ENCODE measurements at places on chromosomes 3 and 15.

DNA sequence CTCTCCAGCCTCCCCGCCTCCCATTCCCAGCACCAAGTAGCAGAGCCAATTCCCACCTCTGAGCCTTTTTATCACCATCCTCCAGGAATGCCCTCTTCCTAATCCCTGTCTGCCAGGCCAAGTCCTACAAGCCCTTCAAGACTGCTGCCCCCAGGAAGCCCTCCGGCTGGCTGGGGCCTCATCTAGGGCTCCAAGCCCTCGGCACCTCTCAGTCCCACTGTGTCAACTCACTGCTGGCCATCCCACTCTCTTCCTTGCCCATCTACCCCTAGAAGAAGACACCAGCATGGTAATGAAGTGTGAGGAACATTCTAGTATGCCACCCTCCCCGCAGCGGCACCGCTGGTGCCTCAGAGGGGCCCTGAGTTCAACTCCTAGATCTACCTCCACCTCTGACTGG is 10.0 kb upstream of the GRIP2 start:
- DNase-seq: no peak

DNA sequence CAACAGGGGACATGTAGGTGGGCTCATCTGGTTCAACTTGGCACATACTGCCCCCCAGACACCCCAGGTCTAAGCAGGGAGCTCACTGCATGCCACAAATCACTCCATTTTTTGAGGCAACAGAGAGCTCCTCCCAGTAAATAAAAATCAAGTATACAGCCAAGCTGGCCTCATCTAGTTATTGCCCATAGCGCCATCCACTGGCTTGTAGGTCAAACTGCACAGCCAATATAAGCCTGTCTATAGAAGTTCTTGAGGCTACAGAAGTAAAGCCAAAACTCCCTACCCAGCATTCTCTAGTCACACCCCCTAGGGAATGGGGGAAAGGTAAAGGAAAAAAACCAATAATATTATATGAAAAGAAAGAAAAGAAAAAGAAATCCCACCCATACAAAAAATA is 453.7 kb downstream of the ZNF385D start:
- no peak for DNase-seq

GRCh38 chr15:65411465-65412071 is 11.2 kb downstream of the IGDCC4 start:
- DNase-seq: no peak

GRCh38 chr15:42107473-42107872 is 13.1 kb upstream of the PLA2G4D start:
- DNase-seq: no peak

DNA sequence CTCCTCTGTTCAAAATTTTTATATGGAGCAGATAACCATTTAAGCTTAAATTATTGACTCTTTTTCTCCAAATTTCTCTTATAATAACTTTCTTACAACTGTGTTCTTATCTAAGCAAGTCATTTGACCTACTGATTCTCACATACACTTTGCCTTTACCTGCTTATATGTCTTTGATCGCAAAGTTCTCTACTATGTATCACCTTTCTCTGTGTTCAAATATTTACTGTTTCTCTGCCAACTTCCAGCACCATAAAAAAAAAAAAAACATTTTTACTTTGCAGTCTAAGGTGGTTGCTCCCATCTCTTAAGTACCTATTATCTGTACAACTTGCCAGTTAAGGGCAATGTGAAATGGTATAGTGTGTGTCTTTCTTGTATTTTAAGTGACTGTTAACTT is 100.8 kb upstream of the DPH6 start:
- DNase-seq: no peak

- no peak for DNase-seq
Measured at GRCh38 chr3:107959550-107960154, 131.2 kb downstream of the CD47 start.

DNA sequence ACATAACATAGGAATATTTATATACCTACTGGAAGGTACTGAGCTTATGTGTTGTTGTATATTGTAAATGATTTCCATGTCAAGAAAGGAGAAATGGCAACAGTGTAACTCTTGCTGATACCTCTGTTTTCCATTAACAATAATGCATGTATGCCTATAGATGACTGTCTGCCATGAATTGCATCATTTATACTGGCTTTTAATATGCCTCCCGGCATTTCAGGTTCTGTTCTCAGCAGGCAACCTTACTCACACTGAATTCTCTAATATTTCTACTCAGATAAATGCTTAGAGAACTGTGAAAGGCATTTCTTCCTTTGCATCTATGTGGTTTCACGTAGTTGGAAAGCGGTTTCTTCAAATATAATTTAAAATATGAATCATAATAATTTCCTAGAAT is 41.8 kb downstream of the LEKR1 start:
- no peak for DNase-seq

DNA sequence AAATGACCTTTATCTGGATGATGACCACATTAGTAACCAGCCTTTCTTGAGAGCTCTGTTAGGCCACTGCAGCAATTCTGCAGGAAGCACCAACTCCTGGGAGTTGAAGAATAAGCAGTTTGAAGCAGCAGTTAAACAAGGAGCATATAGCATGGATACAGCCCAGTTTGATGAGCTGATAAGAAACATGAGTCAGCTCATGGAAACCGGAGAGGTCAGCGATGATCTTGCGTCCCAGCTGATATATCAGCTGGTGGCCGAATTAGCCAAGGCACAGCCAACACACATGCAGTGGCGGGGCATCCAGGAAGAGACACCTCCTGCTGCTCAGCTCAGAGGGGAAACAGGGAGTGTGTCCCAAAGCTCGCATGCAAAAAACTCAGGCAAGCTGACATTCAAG is 252.8 kb upstream of the GOLGA6L4 start:
- DNase-seq: no peak

DNA sequence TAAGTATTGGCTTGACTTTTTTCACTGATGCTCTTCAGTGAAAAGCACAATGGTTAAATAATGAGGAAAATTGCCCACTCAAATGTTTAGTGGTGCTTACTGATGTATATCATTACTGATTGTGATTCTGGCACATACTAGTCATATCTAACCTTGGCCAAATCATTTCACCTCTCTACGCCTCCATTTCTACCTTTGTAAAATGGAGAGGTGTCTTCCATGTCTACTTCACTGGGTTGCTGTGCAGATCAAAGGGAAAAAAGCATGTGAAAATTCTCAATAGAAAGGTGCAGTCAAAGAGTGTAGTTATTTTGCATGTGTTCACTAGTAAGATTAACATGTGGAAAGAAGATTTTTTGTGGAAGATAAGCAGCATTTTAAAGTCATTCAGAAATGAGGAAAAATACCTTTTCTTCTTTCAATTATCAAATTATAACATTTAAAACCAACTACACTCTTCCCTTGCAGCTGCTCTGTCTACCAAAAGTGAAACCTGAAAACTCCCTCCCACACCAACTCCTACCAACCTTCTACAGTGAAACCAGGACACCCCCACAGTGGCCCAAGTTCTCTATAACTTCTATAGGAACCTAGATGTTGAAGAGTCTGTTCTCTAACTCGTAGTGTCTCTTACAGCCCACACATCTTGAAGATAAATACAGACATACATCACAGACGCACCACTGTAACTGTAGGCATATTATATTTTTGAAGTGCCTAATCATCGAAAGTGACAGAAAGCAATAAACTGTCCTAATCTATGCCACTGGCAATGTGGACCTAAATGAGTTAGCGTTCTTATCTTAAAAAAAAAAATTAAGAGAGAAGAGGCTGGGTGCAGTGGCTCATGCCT is 1.4 kb downstream of the CD200R1 start:
- no peak for DNase-seq

GRCh38 chr15:59688423-59688781 is 718 bp downstream of the BNIP2 start:
- DNase-seq: no peak

DNA sequence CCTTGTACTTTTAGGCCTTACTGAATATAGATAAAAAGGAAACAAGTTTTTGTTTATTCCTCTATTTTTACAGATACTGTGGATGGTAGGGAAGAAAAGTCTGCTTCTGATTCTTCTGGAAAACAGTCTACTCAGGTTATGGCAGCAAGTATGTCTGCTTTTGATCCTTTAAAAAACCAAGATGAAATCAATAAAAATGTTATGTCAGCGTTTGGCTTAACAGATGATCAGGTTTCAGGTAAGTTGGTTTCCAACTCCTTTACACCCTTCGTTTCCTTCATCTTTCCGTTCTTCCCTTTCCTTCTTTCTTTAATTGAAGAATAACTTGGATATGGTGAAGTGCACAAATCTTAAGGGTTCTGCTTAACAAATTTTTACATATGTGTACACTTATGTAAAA is 23.1 kb downstream of the TFG start:
- DNase-seq: no peak

DNA sequence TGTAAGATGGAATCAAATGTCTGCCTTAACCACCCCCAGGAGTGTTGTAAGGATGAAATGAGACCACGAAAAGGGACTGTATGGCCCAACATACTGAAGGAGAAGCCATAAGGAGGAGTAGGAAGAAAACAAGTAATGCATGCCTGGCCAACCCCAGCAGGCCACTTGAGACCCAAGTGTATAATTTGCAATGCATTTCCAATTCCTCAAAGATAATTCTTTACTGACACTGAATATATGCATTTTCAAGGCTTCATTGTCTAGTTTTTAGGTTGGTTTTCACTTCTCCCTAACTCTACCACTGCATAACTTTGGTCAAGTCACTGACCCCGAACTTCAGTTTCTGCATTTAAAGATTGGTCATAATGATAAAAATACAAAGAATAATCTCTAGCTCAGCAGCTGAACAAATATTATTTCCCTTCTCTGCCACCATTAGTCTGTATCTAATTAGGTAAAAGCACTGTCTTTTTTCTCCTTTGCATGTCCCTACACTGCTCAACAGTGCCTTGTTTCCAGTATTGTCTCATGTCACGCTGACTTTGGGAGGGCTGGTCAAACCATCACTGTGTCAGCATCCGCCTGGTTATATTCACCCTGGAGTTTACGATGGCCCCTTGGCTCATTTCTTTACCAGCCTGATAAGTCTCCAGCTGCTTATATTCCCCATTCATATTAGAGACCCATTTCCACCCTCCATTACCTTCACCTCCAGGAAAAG is 378.6 kb downstream of the NTRK3 start:
- DNase-seq: no peak

GRCh38 chr3:8201886-8202285 is 299.7 kb upstream of the LMCD1 start:
- no peak for DNase-seq

- DNase-seq: no peak
Measured at GRCh38 chr3:69683082-69683806, 56.0 kb upstream of the MITF start.

DNA sequence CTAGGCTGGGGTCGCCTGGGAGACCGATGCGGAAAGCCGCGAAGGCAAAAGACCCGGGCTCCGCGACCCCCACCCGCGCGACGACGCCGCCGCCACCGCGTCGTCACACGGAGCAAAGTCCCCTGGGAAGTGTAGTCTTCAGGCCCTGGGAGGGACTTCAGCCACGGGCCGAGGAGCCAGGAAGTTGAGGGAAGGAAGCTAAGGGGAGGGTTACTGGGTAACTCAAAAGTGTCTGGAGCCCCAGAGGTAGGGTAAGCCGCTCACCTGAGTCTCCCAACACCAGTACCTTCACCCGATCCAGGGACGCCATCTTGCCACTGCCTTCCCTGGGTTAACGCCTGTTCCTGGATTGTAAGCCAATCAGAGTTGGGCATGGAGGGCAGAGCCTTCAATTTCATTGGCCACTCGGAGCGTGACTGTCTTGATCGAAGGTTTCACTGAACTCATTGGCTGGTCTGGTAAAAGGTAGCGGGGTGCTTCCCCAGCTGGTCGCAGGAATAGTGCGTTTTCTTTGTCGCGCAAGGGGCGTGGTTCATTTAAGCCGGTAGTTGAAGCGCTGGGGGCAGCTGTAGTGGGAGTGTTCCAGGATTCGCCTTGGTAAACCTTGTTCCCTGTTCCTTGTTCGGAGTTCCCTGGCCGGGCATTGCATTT is at the start of the genes GTF2E1 and RABL3:
TSS of gene GTF2E1 (plus strand) at position 547 of the 651 bp plus-strand sequence. CDS start 7,809 bp downstream, outside the sequence.
TSS of gene RABL3 (minus strand) at position 319 of the 651 bp plus-strand sequence. CDS start at position 310, 9 bp downstream.
- DNase-seq: peak; percentile 96

DNA sequence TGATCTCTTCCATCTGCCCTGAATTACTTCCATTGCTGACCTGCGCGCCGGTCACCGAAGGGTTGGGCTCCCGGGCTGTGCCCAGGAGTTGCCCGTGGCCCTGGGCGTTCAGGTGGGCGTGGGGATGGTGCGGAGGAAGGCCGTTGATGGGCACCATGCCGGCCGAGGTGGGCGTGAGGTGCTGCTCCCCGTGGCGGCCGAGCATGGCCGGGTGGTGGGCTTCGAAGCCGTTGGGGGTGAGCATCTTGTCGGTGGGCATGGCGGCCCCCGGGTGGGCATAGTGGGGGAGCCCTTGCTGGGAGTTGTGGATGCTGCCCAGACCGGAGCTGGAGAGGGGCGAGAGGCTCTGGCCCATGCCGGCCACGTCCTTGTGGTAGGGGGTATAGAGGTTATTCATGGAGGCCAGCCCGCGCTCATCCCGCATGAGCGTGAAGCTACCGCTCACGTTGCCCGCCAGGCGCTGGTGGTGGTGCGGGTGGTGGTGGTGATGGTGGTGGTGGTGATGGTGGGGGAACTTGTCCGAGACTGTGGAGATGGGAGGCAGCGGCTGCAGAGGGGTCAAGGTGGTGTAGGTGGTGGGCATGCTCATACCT is 1.0 kb downstream of the ONECUT1 start:
- DNase-seq: no peak

DNA sequence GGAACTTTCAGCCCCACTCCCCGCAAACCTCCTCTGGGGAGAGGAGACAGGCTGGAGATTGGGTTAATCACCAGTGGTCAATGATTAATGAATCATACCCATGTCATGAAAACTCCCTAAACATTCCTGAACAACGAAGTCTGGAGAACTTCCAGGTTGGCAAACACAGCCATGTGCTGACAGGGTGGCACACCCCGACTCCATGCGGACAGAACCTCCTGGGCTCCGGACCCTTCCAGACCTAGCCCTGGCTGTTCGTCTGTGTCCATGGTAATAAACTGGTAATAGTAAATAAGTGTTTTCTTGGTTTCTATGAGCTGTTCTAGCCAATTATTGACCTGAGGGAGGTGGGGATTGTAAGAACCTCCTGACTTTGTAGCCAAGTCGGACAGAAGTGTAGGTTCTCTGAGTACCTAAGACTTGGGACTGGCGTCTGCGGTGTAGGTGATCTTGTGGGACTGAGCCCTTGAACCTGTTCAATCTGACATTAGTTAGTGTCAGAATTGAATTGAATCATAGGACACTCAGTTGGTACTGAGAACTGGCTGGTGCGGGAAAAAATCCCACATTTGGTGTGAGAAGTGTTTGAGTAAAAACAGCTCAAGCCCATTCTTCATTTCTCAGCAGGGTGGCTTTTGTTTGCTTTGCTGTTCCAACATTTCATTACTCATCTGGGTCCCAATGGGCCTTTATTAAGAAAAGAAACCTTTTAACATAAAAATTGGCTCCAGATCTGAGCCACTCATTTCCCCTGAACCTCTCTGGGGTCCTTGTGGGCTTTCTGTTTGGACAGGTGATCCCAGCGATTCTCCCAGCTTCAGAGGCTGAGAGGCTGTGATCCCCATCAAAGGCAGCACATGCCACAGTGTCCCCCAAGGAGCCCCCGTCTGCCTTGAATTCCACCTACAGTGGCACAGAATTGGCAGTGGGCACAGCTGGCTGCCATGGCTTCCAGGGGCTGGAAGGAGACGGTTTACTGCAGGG is 151.0 kb downstream of the TJP1 start:
- no peak for DNase-seq

Measured in stimulated activated CD8-positive, alpha-beta memory T cell treated with anti-CD3 and anti-CD28 coated beads, Interleukin-2, amount 100 ng/mL, for 1 hour (primary cell).